Fibroblast of villous mesenchyme (primary cell): ENCODE measurements at places on chromosomes 1 and 21.

GRCh38 chr1:68228851-68229250 lies 3.5 kb downstream of the WLS start:
- peak; percentile 65 for DNase-seq

DNA sequence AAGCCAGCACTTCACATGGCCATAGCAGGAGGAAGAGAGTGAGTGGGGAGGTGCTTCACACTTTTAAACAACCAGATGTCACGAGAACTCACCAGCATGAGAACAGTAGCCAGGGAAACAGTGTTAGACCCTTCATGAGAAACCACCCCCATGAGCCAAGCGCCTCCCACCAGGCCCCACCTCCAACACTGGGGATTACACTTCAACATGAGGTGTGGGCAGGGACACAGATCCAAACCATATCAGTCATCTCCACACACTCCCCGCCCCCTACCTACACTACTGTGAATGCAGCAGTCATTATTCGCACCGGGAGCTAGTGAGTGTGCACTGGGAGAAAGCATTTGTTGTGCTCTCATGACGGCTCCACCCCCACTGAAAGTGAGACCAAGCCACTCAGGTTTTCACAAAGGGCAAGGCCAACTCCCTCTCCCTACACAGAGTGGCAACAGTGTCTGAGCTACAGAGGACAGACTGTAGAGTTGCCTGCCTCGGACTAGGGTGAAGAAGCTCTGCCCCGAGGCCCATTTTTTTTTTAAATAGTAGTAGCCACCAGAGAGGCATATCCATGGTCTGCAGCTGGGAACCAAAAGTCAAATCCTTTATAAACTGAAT lies 125.6 kb downstream of the BARHL2 start:
- DNase-seq, result no peak

- DNase-seq, result no peak
These were observed 60.0 kb upstream of the NTPCR start for GRCh38 chr1:232890340-232890943.

- no peak for DNase-seq
These were observed 14.4 kb upstream of the MAGI3 start for GRCh38 chr1:113375878-113376277.

- no peak for DNase-seq
These were observed 249.5 kb downstream of the TPR start for GRCh38 chr1:186125511-186125910.

DNA sequence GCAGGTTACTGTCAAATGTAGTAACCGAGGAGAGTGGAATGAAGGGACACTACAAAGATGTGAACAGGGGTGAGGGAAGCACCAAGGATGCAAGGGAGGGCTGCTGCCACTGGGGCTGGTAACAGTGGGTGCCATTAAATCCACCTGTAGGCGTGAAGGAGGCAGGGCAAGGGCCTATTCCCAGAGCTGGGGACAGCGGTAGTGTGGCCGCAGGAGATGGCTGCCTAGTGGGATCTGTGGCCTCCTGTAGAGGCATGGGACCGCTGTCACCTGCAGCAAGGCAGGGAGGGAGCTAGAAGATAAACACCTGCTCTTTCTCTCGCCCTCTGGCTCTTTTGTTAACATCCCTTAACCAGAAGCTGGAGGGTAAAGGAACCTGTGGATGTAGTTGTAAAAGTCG lies 80.5 kb upstream of the CNIH3 start:
- DNase-seq, result no peak

DNA sequence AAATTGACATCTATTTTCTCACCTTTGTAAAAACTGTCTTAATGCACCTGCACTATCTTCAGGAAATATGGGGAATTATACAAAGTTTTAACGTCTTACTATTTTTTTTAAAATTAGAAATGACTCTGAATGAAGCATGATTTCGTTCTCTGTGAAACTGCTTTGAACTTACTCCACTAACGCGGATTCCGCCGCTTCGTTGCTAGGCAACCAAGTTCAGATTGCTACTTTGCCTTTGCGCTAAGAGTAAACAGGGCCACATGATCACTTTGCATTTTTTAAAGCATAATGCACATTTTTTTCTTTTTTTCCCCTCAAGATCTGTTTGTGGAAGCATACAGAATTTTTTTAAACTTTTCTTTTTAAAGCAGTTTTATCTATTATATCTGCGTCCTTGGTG lies 690.5 kb downstream of the BRINP3 start:
- no peak for DNase-seq

DNA sequence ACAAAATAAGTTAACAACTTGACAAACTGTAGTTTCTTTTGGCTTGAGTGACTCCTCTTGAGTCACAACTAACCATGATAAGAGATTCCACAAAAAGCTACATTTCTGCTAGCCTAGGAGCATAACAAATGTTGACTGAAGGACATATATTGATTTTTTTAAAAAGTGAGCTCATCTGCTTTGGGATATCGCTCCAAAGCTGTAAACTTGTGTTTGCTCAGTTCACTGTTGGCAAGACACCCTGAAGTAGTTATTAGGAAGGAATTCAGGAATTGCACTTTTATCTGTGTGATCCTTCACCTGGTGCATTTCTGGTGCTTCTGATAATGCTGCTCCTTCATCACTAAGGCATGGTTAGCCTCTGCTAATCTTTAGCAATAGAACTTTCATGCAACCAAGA lies 23.7 kb downstream of the RWDD3 start:
- DNase-seq, result no peak

DNA sequence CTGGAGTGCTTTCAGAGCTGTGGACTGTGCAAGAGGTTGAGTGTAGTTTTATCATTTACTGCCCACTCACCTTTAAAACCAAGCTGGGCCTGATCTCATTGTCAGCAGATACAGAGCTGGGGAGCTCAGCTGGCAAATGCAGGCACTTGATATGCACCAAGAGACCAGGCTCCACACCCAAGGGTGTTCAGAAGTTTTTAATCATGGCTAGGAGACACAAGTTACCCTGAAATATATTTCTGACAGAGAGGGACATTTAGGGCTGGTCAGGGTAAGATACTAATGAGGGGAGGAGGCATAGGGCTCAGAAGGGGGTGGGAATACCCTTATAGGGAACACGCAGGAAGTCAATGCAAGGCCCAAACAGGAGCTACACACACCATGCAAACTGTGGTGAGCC lies 153.7 kb downstream of the ELAVL4 start:
- no peak for DNase-seq

DNA sequence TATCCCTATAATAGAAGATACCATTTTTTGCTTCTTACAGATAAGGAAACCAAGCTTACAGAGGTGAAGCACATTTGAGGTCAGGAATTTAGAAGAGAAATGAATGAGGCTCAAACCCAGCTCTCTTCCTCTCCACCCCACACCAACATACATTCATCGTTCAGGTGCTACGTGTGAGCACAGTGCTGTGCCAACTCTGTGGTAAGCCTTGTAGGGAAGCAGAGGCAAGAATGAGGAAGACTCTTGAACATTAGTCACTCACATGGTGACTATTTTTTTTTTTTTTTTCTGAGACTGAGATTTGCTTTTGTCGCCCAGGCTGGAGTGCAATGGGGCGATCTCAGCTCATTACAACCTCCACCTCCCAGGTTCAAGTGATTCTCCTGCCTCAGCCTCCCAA lies 314.0 kb downstream of the NTNG1 start:
- DNase-seq, result no peak

DNA sequence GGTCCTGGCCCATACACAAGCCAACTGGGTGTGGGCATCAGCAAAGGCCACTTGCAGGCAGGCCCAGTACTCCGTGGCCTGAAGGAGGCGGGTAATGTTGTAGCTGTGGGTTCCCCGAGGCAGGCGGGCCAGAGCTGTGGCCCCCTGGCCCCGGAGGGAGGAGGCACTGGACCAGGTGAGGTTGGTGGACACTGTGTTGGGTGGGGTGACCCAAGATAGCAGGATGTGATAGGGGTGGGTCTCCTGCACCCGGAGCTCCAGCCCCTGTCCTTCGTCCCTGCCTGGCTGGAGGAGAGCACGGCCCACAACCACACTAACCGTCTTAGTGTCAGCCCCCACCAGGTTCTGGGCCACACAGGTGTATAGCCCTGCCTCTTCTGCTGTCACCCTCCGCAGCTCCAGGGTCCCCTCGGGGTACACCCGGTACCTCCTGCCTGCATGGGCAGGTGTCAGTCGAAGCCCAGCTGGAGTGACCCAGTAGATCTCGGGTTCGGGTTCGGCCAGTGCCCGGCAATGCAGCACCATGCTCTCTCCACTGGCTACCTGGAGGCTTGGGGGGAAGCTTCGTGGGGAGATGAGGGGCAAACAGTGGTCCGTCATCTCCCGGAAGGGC lies 67.3 kb downstream of the LRRN2 start:
- DNase-seq, result no peak

DNA sequence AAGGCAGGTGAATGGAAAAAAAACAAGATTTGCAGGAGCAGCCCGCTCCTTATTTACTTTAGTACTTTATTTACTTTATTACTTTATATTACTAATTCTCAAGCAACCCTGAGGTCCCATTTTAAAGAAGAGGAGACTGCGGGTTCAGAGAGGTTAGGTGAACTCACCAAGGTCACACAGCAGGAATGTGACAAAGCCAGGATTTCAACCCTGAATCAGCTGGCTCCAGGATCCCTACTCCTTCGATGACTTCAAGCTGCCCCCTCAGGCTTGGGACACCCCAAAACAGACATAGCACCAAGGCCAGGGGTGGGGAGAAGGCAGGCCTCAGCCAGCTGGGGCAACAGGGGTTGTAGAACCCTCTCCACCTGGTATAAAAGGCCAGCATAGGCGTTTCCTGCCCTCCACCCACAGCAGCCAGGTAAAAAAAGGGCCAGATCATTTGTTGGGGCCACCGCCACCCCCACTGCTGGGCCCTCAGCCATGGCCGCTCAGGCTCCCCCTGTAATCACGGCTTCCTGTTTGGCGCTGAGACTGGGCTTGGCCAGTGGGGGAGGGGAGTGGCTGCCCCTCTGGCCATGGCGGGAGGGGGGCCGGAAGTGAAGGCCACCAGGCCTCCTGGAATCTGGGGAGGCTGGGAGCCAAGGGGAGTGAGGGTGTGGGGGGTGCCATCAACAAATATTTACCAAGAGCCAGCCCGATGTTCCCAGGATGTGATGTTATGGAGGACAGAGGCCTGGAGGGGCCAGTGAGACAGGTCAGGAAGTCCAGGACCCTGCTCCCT lies 6.6 kb downstream of the SDC3 start:
- DNase-seq, result no peak

- DNase-seq, result no peak
These were observed 63.3 kb downstream of the GALNT2 start for GRCh38 chr1:230130172-230130944.

- DNase-seq, result no peak
These were observed 5.3 kb upstream of the ADAMTS5 start for GRCh38 chr21:26972192-26972591.

GRCh38 chr1:65509912-65510680 lies 89.6 kb downstream of the LEPR start:
- peak; percentile 73 for DNase-seq

GRCh38 chr1:4175566-4176405 lies 275.7 kb upstream of the C1orf174 start:
- DNase-seq, result no peak

- no peak for DNase-seq
These were observed 6.8 kb upstream of the EPS8L3 start for GRCh38 chr1:109770331-109771095.

DNA sequence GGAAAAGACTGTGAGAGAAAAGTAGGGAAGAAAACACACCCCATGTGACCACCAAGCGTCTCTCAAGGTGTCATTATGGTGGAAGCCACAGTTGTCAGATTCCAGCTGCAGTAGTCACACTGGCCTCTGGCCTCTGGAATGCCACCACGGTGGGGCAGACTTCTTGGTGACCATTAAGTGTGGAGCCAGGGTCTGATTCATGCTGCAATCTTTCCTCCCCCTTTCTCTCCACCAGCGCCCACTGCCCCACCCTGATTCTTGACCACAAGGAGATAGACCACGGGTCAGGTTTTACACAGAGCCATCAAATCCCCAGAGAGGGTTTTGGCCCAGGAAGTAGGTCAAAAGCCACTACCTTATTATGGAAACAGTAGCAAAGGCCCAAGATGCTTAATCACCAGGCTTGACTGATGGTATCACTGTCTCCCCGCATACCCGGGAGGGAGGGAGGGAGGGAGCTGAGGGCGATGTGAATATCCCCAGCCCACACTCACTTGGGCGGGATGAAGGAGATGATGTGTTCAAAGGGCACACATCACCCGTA lies 52.7 kb upstream of the GRHL3 start:
- DNase-seq, result peak; percentile 87

DNA sequence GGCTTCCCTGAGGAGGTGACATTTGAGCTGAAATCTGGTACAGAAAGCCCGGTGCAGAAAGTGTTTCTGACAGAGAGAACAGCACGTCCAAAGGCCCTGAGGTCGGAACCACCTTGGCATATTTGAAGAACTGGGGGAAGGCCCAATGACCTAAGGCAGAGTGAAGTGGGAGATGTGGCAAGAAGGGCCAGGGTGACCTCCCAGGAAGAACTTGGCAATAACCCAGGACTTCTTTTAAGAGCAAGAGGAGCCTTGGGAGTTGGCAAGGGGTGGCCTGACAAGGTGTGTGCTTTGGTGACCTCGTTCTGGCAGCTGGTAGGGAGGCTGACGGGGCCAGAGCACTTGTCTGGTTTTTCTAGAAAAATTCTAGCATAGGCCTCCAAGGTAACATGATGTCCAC lies 23.4 kb downstream of the TTC39A start:
- DNase-seq, result no peak

DNA sequence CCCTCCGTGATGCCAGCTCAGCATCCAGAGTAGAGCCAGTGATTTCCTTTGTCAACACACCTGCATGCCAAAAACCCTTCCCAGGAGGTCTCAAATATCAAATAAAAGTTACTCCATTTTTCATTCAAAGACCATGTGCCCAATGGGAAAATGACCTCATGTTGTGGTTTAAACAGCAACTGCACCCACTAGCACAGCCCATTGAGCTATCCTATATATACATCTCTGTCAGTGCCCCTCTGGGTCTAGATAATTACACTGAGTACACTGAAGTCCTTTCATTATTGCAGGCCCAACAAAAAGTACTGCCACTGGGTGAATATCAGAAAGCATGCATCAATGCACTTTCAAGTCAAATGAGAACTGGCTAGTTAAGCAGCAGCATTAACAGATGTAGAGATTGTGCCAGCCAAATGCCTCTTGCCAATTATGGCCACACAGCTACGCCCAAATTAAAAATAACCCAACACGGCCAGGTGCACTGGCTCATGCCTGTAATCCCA lies 117.7 kb downstream of the SLC45A1 start:
- no peak for DNase-seq

GRCh38 chr1:25704267-25704691 lies 87.7 kb downstream of the MAN1C1 start:
- DNase-seq, result no peak

- no peak for DNase-seq
These were observed 142.4 kb downstream of the FCRL5 start for GRCh38 chr1:157409927-157410326.

GRCh38 chr1:177914603-177915002 lies 55.3 kb downstream of the SEC16B start:
- no peak for DNase-seq

GRCh38 chr1:24216276-24217074 lies 29.4 kb upstream of the IFNLR1 start:
- no peak for DNase-seq
